ENCODE measurements at places on chromosomes 3 and 15.

- no peak for DNase-seq
These were observed 141.4 kb downstream of the RBPMS2 start for GRCh38 chr15:64634027-64634426.

- DNase-seq: peak; percentile 31
These were observed 144.1 kb downstream of the RORA start for GRCh38 chr15:61084944-61085367.

DNA sequence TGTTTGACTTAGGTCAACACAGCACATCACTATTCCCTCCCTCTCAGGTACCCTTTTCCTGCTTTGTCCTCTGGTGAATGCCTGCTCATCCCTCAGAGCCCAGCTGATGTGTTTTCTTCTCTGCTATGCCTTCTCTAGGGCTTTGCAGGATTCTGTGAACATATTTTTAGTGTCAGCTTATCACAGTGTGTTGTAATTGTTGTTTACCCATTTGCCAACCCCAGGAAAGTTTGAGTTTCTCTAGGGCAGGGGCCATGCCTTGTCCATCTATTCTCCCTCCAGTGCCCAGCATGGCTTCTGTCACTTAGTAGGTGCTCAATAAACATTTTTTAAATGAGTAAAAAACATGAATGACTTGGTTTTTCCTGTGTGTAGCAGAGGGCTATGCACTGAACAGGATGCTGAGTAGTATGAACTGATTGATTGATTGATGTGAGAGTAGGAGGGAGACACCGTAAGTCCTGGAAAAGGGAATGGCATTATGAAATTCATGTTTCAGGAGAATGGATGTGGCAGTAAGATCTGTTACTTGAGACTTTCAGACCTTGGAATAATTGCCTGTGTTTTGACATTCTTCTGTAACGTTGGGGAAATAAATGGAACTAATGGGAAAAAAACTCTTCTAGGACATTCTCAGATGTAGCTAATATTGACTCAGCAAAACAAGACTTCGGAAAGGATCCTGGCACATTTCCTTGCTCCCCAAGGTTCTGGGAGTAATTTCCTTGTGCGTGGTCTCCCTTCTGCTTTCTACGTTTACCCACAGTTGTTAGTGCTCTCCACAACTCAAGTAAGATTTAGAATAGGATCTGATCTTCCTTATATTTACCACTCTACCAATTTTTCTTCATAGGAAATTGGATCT lies 267.3 kb upstream of the TBL1XR1 start:
- no peak for DNase-seq

DNA sequence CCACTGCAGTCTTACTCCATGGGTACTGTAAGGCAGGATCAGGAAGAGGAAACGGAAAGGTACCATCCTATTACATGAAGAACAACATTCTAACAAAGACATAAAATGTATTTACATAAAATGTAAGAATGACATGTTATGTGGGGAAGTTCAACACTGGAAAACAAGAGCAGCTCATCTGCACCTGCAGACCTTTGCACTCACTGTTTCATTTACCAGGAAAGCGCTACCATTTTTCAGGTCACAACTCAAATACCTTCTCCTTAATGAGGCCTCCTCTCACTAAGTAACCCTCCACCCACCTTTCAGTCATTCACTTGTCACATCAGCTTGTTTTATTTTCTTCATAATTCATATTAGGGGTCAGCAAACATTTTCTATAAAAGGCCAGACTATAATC lies 2.6 kb downstream of the TMCC1 start:
- DNase-seq: no peak

GRCh38 chr3:184570489-184570888 lies 8.9 kb downstream of the EPHB3 start:
- no peak for DNase-seq

GRCh38 chr3:10876661-10877060 lies 60.6 kb downstream of the SLC6A11 start:
- no peak for DNase-seq

DNA sequence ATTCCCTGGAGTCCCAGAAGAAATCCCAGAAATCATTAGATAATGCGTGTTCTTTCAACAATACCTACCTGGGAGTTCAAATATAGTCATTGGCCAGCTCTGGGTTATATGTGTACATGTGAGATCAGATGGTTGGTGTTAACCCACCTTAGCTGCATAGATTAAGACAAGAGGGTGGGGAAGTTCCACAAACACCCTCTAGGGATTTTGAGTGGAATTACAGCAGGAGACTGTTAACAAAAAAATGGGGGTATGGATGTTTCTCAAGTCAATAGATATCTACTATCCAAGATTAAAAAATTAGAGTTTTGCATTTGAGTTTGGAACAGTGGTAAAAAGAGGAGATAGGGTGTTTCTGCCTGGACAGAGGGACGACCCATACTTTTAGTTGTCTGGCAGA lies 282.5 kb upstream of the CNTN3 start:
- DNase-seq: peak; percentile 7

DNA sequence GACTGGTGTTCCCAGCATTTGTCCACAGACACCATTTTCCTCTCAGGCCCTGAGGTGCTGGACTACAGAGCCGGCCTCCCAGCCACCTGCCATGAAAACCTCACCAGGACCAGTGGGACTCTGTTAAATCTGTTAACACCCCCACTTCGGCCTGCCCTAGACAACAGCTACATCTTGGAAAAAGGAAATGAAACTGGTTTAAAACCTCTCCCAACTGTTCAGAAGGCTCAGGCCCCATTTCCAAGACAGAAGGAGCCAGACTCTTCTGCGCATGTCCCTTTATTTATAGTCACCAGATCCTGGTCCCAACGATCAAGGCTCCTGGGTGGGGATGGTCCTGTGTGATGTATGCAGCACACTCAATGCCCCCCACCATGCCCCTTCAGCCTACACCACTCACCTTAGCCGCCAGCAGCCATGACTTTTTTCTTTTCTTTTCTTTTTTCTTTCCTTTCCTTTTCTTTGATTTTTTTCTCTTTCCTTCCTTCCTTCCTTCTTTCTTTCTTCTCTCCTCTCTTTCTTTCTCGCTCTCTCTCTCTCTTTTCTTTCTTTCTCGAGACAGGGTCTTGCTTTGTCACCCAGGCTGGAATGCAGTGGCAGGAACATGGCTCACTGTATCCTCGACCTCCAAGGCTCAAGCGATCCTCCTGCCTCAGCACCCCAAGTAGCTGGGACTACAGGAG lies 25.5 kb upstream of the FLNB start:
- no peak for DNase-seq

- no peak for DNase-seq
These were observed 98.1 kb downstream of the LRRK1 start for GRCh38 chr15:101017093-101017754.

GRCh38 chr15:99239545-99240198 lies 9.7 kb downstream of the TTC23 start:
- DNase-seq: no peak

- DNase-seq: no peak
These were observed 11.7 kb downstream of the BCL2L10 start for GRCh38 chr15:52100807-52101442.

DNA sequence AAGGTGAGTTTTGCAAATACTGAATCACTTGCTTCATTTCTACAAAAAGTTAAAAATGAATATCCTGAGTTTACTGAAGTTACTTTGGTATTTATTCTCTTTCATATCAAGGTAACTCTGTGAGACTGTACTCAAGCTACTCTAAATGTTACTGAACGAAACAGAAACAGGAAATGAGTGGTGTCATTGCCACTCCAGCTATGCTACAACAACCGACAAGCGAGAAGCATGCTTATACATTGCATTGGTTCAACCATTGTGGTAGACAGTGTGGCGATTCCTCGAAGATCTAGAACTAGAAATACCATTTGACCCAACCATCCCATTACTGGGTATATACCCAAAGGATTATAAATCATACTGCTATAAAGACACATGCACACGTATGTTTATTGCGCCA lies 313.2 kb upstream of the THBS1 start:
- no peak for DNase-seq

DNA sequence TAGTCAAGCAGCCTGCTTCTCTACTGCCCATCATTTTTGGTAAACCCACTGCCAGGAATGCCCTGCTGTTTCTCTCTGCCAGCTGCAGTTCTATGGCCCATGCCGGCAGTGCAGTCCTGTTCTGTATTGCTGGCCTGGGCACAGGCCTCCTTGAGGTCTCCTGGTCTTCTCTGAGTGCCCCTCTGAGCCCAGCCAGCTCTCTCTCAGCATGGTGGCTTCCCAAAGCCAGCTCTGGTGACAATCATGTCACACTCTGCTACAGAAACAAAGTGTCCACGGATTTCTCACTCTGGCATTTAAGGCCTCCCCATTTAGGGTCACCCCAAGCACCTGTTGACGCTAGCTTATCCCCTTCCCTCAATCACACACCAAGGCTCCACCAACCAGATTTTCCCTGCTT lies 24.5 kb downstream of the SRPRB start:
- no peak for DNase-seq

GRCh38 chr3:114218578-114219185 lies 18.7 kb downstream of the ZNF80 start:
- no peak for DNase-seq

GRCh38 chr3:102979191-102979590 lies 544.4 kb downstream of the ZPLD1 start:
- no peak for DNase-seq

GRCh38 chr15:73139744-73140553 lies 87.7 kb downstream of the NEO1 start:
- no peak for DNase-seq

GRCh38 chr3:26104851-26105251 lies 315.0 kb downstream of the OXSM start:
- no peak for DNase-seq

GRCh38 chr3:33395900-33396299 lies 44.3 kb downstream of the UBP1 start:
- no peak for DNase-seq

GRCh38 chr3:194732617-194733016 lies 46.9 kb downstream of the FAM43A start:
- no peak for DNase-seq

DNA sequence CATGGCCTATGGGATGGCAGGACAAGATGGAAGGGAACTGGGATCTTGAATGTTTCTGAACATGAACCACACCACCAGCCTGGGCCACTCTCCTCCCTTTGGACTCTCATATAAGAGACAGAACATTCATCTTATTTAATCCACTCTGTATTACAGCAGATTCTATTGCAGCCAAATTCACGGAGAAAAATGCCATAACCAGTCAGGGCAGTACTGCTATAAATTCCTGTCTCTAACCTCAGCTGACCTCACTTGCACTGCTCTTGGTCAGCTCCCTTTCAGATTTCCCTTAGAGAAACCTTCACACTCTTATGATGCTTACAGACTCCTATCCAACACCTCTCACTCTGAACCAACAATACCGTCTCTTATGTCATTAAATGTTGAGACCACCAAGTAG lies 101.4 kb downstream of the RYK start:
- DNase-seq: no peak

- no peak for DNase-seq
These were observed 4.2 kb upstream of the CRABP1 start for GRCh38 chr15:78335985-78336384.

DNA sequence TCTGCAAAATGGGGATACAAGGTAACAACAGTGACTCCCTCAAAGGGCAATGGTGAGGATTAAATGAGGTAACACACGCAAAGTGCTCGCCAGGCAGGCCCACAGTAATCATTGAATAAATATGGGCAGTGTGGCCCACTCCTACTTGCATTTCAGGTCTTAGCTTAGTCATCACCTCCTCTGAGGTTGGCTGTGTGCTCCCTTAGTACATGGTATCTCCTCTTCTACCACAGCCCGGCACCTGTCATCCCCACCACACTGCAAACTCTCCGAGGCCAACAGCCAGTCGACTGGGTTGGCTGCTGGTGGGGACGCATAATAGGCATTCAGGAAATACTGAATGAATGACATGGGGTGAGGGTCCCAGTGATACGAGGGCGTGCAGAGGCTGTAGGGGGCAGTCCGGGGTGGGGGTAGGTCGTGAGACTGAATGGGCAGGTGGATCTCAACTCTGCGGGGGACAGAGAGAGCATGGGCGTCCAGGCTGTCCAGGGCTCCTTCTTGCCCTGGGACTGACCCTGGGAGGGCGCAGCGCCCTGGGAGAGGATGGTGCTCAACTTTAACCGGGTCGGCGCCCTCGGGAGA lies 375 bp upstream of the MYZAP start:
- no peak for DNase-seq

- DNase-seq: no peak
These were observed 18.5 kb upstream of the LMCD1 start for GRCh38 chr3:8482960-8483665.

- no peak for DNase-seq
These were observed 60.3 kb upstream of the PPP2R3A start for GRCh38 chr3:135905058-135905724.

DNA sequence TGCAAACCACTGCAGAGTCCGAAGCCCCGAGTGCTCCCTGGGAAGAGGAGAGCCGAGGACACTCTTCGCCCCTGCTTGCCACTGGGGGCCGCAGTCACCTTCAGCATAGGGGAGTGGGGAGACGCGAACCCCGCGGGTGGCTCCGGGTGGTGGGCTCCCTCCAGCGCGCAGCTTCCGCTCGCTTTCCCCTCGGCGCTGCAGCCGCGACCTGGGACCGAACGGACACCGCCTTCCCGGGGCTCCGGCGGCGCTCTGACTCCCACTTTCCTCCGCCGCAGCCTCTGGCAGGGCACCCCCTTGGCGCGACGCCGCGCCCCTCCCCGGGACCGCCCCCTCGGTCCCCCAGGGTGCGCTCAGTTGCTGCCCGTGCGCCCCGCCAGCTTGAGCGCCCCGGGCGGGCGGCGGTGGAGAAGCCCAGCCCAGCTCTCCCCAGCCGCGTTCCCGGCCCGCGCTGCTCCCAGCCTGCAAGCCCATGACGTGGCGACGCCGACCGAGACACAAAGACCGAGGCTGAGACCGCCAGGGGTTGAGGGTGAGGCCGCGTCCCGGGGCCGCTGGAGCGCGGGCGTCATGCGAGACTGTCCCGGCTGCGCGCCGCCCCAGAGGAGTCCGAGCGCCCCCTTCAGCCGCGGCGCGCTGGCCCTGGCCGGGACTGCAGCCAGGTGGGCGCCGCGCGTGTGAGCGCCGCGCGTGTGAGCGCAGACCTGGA lies at the start of gene MINAR1:
Gene MINAR1 (plus strand): TSS at position 701 of the 709 bp plus-strand sequence. CDS start 23,812 bp downstream, outside the sequence.
- no peak for DNase-seq

GRCh38 chr15:93296759-93297500 lies 207.9 kb upstream of the RGMA start:
- no peak for DNase-seq

DNA sequence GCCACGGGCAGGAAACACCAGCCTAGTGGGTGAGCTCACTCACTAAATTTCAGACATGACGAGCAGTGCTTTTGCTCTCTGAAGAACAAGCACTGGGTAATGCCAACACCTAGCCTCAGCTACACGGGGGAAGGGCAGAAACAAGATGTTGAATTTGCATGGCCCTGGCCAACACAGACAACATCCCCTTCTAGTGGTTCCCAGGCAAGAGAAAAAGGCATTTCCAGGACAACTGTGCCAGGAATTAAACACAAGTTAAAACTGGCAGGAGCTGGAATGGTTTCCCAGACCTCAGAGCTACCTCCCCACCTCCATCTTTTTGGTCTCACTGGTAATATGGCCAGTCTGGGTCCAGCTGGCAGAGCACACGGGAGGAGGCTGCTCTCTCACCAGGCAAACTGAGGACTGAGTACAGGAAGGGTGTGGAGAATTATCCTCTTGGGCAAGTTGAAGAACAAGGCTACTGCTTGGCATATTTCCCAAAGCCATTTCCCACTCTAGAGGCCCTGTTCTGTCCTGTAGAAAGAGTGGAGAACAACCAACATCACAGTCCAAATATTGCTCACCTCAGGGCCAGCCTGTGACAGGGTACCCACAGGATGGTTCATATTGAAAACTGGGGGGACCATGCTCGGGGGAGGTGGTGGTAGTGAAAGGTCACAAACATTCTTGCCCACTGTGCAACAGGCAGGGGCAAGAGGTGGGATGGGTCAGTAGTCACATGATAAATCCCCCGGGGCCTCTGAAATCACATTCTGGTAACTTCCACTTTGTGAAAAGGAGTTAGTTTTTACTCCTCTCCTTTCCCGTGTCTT lies 26.5 kb downstream of the TSPAN3 start:
- no peak for DNase-seq
